Activated CD8-positive, alpha-beta T cell treated with anti-CD3 and anti-CD28 coated beads, Interleukin-2, amount 10 ng/mL, durations not matched to agents 7 days and 5 days (primary cell): ENCODE measurements at places on chromosomes 12 and 14. TPM values are rescaled to one million over a fixed set of nuclear protein-coding genes. Genes with fewer than 3 reads are reported as not detected.

Gene KRT3
- total RNA-seq, result not detected

Gene TAC3
- not detected for total RNA-seq

Gene CCDC197
- total RNA-seq, result not detected

Gene TAS2R7
- total RNA-seq, result not detected

Gene SAMD15
- 0.40 TPM for total RNA-seq

Gene GPRC5A
- not detected for total RNA-seq

Gene PMCH
- not detected for total RNA-seq

Gene KRT75
- total RNA-seq, result not detected

Gene CLEC12A
- 4.8 TPM for total RNA-seq

Gene KRT80
- total RNA-seq, result not detected

Gene FAM181A
- total RNA-seq, result not detected

Gene P2RX2
- total RNA-seq, result not detected

Gene PYGL
- not detected for total RNA-seq

Gene DPY19L2
- total RNA-seq, result 1.9 TPM

Gene LMO3
- not detected for total RNA-seq

Gene MEG3
- not detected for total RNA-seq

Gene BMP4
- total RNA-seq, result not detected

Gene KLRG1
- total RNA-seq, result 4.6 TPM

Gene IQSEC3
- total RNA-seq, result 1.7 TPM

Gene FOXA1
- not detected for total RNA-seq

Gene CIPC
- 11.7 TPM for total RNA-seq

Gene CTSG
- total RNA-seq, result 0.47 TPM

Gene KRT82
- not detected for total RNA-seq

Gene CCDC177
- total RNA-seq, result not detected

Gene CELA1
- not detected for total RNA-seq

Gene USP5
- total RNA-seq, result 108 TPM

Gene PMEL
- 0.10 TPM for total RNA-seq

Gene KRT77
- total RNA-seq, result not detected

Gene CSRP2
- total RNA-seq, result not detected

Gene LRFN5
- total RNA-seq, result not detected

Gene GLIPR1L2
- total RNA-seq, result not detected

Gene ADAM21
- total RNA-seq, result not detected

Gene CLMN
- 1.6 TPM for total RNA-seq

Gene PLBD1
- not detected for total RNA-seq

Gene KITLG
- not detected for total RNA-seq

Gene PNMA1
- 24.4 TPM for total RNA-seq

Gene STXBP6
- not detected for total RNA-seq

Gene ORAI1
- 69.6 TPM for total RNA-seq

Gene FAM186B
- total RNA-seq, result 0.18 TPM

Gene NDUFA12
- 253 TPM for total RNA-seq

Gene RNASE7
- total RNA-seq, result not detected
